NAMALWA (cell line): ENCODE measurements at places on chromosomes 5 and 9.
A peak's percentile ranks its signal among the peaks of the same experiment; 100 is the strongest.

GRCh38 chr9:111481885-111482636 lies 2.1 kb downstream of the ECPAS start:
- no peak for DNase-seq

DNA sequence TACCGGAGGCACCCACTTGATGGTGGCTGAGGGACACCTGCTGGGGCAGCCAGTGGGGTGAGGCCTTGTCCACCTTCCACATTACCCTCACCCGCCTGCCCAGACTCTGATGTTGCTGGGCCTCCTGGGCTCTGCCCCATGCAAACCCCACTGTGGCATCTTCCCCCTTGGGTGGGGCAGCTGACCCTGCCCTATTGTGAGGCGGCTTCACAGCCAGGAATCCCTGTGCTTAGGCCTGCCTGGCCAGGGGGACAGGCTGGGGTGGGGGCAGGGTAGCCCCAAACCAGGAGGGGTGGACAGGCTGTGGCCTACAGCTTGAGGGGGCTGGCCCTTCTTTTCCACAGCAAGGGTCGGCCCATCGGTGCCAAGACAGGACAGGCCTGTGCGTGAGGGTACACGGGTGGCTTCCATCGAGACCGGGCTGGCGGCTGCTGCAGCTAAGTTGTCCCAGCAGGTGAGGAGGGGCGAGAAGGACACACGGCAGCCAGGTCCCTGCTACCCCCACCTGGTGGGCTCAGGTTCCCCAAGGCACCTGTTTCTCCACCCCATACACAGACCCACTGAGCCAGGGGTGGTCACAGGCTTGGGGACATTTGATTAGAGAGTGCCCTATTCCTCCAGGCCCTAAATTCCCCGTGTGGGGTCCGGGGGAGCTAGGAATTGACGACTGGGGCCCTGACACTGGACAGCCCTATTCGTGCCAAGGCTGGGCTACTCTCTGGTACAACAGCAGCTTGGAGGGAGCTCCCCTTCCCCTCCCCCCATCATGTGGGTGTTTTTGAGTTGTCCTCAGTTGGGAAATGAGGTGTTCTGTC lies 99.2 kb downstream of the PHF2 start:
- no peak for DNase-seq

GRCh38 chr5:17312358-17312757 lies 94.9 kb downstream of the BASP1 start:
- DNase-seq = no peak

- peak; percentile 69 for DNase-seq
Measured at GRCh38 chr5:148957591-148958202, 105.2 kb downstream of the SH3TC2 start.

DNA sequence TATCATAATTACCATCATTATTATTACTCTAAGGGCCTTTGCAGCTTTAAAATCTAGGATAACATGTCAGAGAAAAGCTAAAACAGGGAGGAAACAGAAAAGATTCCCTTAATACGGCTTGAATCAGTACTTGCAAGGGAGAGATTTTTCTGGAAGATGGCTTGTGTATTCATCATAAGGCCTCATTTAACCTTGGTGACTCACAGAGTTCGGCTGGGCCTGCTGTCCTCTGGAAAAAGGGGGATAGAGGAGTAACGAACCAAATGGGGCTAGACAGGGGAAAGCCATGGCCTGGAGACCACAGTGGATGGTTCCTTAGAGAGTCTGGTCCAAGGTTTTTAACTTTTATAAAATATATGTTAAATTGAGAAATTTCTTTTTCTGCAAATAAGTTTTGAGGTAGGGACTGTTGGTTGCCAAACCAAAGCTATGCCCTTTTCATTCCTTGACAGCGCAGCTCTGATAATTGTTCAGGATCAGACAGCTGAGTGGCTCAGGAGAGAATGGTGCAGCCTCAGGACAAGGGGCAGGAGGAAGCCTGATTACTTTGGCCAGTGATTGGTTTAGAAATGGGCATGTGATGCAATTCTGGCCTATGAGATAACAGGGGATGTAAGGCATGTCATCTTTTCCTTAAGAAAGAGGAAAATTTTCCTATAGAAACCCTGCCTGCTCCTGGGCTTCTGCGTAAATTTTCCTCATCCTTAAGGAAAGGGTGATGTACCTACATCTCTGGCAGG lies 25.6 kb upstream of the GSN start:
- DNase-seq = no peak

GRCh38 chr5:162852134-162852533 lies 585.3 kb upstream of the CCNG1 start:
- DNase-seq = no peak

GRCh38 chr9:16143947-16144890 lies 591.4 kb downstream of the CCDC171 start:
- no peak for DNase-seq

DNA sequence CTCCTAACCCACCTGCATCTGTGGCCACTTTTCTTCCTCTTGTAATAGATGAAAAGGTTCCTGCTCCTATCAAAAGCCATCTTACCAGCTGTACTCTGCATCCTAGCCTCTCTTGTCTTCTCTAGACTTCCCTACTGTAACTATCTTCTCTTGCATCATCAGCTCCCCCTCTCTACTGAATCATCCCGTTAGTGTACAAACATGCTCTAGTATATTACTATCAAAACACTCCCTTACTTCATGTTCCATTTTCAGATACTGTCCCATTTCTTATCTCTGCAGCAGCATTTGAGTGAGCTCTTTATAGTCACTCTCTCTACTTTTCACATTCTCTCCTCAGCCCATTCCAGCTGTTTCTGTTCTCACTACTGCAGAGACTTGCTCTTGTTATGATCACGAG lies 2.8 kb downstream of the SRA1 start:
- DNase-seq = no peak

DNA sequence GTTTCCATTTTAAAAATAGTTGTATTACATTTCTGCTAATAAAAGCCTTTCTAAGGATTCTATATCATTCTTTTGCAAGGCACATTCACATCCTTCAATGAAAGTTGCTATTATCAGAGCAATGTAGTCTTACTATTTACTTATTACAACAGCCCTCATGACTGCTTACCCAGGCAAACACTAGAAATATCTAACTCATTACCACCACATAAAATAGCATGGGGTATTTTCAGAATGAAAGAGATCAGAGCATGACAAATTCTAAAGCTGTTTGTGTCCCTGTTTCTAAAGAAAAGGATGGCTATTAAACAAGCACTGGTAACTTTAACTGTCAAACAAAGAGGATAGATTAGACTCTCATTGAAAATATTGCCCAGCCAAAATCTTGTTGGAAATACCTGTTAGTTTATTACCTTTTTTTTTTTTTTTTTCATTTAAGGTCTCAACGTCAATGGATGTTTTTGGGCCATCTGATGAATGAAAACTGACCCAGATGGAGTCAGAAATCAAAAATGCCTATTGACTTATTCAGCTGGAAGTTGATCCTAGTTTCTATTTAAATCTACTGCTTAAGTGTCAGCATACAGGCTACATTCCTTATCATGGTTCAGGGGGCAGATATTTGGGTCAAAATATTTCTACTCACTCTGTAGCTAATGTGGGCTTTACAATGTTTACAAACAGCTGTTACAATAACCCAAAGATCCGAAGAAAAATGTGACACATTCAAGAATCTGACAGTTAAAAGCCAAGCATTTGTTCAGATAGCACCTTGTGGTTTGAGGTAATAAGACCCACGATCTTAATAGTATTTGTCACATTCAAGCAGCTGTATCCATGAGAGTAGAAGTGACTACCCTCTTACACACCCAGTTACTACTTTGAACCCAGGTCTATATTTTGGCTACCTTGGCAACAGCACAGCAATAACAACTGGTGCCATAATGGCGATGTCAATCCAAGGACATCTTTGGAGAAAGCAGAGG lies 554.8 kb upstream of the MEF2C start:
- DNase-seq = no peak

- DNase-seq = no peak
Measured at GRCh38 chr5:155508673-155509072, 495.1 kb downstream of the KIF4B start.

DNA sequence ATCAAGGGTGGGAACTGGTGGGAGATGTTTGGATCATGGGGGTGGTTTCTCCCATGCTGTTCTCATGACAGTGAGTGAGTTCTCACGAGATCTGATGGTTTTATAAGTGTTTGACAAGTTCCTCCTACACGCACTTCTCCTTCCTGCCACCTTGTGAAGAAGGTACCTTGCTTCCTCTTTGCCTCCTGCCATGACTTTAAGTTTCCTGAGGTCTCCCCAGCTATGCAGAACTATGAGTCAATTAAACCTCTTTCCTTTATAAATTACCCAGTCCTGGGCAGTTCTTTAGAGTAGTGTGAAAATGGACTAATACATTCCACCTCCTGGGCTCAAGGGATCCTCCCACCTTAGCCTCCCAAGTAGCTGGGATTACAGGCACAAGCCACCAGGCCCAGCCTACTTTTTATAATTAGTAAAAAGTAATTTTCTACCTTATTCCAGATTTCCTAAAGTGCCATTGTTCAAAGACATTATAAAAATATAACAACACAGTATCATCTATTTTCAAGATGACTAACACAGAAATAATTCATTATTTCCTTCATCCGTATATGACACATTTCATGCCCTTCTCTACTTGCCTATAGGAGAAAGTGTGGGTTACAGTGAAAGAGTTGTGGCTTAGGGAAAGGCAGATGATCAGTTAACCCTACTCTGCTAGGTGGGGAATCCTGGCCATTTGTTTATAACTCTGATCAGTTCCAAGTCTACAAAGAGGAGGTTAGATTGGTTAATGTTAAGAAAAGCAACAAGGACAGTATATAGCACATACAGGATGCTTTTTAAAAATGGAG lies 99.9 kb downstream of the TTC39B start:
- DNase-seq = no peak

DNA sequence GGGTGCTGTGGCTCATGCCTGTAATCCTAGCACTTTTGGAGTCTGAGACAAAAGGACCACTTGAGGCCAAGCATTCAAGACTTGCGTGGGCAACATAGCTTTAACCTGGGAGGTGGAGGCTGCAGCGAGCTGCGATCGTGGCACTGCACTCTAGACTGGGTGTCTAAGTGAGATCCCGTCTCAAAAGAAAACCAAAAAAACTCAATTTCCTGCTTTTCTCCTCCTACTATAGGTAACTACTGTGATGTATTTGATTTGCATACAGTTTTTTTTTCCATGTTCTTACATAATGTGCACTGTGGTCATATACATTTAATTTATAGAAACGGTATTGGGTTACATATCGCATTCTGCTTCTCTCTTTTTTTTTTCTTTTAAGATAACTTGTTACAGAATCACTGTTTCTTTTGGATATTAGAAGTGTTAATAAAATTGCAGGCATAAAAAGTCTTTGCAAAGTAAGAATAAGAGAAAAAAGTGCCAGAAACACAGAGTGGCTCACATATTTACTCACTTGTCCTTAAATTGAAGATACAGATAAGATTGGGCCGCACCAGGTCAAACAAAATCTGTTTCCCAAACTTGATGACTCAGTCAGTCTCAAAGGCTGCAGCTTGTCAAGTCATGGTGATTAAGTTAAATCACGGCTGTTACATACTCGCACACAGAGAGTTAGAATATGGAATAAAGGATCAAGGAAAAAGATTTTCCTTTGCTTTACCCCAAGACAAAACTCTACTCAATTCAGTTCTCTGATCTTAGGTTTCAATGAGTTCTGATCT lies 2.0 kb upstream of the PTGR1 start:
- DNase-seq = no peak

GRCh38 chr5:170075696-170076095 lies 30.0 kb upstream of the FOXI1 start:
- DNase-seq = no peak

GRCh38 chr9:105850852-105851500 lies 156.6 kb downstream of the TMEM38B start:
- no peak for DNase-seq
